ENCODE measurements at places on chromosomes 11 and 22.

DNA sequence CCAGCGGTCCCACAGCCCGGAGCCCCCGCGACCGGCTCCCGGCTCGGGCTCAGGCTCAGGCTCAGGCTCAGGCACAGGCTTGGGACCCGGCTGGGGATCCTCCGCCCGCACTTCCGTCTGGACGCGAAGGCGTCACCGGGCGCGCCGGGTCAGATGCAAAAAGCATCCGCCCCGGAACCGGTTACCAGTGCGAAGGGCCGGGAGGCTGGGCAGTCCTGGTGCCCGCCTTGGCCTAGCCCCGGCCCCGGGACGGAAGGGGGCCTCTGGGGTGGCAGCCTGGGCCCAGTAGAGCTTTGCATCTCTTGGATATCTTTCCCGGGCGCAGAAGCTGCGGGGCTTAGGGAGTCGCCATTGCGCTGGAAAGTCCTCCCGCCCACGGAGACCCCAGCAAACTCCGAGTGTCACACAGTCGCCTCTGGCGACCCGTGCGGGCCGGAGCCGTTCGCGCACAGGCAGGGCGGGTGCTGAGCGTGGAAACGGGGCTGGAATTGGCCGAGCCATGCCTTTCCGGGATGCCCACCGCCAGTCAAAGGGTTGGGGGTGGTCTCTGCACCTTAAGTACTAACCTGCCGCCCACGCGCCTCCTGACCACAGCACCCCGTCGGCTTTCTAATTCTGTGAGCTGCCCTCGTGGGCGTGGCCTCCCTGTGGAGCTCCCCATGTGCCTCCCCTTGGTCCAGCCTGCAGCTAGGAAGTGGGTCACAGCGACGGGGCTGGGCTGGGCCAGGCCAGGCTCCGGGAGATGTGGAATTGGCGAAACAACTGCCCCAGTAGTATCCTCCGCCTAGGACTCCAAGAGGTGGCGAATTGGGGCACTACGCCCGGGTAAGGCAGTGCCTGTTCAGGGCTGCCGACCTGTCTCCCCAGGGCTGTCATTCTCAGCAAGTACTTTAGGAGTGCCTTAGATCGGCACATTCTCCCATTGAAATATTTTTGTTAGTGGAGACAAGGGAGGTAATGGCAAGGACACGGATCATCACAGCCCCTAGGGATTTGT, at the start of gene TMEM9B:
TSS of gene TMEM9B (minus strand) at position 119 of the 997 bp plus-strand sequence. CDS start 129 bp downstream, outside the sequence.
- DNase-seq = peak; percentile 91

DNA sequence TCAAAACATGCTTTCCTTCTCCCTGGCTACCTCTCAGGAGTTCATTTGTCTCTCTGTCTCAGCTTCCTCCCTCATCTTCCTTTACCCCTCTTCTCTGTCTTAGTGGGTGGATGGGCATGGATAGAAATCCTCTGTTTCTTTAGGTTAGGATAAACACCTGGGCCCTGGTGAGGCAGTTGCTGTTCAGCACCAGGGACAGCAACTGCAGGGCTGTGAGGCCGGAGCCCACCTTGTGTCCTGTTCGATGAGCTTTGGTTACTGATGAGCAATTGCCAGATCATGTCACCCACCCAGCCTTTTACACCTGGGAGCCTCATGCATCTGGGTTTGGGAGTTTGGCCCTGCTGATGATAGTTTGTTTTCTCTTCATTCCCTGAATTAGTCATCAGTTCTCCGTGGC, 6.1 kb upstream of the CRYBB3 start:
- no peak for DNase-seq

DNA sequence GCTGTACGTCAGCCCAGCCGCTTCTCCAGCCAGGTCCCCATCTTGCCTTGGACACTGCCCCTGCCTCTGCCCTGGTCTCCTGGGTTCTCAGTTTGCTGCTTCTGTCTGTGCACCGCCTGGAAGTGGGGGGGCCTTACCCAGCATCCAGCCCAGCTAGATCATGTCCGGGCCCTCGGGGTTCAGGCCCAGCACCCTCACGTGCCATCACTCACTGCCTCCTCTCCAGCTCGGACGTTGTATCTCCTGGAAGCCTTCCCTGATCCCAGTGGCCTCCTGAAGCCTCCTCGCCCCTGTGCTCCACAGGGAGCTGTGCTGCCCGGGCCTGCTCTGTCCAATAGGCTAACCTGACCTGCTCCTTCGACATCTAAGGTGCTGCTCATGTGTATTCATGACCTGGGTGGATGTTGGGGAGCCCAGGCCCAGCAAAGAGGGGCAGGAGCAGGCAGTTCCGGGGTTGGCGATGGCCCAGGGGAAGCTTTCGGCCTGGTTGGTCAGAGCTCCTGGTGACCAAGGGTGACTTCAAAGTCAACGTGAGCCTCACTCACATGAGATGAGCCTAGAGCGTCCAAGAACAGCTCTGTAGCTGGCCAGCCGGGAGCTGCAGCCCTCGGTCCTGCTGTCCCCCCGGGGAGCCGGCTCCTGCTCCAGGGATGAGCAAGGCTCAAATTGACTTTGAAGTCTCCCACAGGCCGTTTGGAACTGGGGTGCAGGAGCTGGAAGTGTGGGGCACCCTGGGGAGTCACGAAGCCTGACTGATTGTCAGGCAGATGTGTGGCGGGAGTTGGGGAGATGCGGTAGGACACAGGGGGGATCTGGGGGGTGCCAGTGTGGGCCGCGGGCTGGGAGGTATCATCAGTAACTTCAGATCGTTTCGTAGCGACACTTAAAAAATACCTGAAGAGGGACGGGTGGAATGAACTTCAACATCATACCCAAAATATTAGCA, 5.2 kb upstream of the ASCL2 start:
- DNase-seq = no peak

DNA sequence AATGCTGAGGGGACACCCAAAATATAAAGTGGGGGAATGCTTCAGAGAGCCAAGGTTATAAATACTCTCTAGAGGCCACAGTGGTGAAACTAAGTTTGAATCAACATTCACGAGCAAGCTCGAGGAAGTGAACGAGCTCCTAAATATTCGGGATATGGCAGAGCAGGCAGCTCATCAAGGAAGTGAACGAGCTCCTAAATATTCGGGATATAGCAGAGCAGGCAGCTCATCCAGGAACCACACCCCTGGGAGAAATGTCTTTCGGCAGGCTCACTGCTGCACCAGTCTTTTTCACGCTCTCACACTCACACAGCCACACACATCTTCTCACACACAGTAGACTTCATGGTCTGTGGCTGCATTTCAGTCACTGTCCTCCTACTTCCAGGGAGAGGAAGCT, 787.5 kb downstream of the OPCML start:
- DNase-seq = peak; percentile 58

GRCh38 chr11:14264966-14265365, 94.0 kb downstream of the RRAS2 start:
- no peak for DNase-seq

DNA sequence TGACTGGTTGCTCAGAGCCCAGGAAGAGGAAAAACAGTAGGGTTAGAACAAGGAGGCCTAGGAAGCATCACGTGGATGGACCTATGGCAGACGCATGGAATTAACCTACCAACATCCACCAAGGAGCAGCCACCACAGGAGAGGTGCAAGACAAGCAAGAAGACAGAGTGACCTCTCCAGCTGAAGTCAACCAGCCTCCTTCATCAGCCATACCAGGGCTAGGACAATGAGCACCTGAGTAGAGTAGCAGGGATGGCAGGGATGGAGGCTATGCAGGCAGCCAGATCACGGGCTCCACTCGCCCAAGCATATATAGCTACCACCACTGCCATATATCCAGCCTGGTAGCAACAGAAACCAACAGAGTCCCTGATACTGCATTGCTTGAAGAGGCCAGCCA, 202.1 kb upstream of the B3GAT1 start:
- no peak for DNase-seq

DNA sequence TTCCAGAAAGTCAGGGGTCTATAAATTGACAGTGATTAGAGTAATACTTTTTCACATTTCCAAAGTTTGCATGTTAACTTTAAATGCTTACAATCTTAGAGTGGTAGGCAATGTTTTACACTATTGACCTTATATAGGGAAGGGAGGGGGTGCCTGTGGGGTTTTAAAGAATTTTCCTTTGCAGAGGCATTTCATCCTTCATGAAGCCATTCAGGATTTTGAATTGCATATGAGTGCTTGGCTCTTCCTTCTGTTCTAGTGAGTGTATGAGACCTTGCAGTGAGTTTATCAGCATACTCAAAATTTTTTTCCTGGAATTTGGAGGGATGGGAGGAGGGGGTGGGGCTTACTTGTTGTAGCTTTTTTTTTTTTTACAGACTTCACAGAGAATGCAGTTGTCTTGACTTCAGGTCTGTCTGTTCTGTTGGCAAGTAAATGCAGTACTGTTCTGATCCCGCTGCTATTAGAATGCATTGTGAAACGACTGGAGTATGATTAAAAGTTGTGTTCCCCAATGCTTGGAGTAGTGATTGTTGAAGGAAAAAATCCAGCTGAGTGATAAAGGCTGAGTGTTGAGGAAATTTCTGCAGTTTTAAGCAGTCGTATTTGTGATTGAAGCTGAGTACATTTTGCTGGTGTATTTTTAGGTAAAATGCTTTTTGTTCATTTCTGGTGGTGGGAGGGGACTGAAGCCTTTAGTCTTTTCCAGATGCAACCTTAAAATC, 5.3 kb downstream of the MALAT1 start:
- peak; percentile 69 for DNase-seq

GRCh38 chr11:69394869-69395246, 86.6 kb upstream of the LINC01488 start:
- no peak for DNase-seq

DNA sequence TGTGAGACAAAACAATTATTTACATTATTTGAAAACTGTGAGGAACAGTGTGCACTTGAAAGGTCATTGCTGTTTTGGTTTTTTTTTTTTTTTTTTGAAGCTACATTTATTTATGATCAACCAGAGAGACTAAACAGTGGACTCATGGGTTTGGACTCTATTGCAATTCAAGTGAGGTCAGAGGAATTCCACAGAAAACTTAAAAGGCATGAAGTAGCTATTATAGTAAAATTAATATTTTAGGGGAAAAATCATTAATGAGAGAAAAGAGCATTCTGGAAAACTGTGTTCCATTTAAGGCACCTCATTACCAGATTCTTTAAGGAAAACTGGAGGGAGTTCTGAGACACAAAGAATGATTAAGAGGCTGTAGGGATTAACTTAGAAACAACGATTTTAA, 102.8 kb downstream of the WNT11 start:
- DNase-seq = no peak

- DNase-seq = no peak
These were observed 86.1 kb upstream of the WNT7B start for GRCh38 chr22:46062971-46063631.

GRCh38 chr22:46579751-46580449, 40.3 kb upstream of the GRAMD4 start:
- DNase-seq = no peak

DNA sequence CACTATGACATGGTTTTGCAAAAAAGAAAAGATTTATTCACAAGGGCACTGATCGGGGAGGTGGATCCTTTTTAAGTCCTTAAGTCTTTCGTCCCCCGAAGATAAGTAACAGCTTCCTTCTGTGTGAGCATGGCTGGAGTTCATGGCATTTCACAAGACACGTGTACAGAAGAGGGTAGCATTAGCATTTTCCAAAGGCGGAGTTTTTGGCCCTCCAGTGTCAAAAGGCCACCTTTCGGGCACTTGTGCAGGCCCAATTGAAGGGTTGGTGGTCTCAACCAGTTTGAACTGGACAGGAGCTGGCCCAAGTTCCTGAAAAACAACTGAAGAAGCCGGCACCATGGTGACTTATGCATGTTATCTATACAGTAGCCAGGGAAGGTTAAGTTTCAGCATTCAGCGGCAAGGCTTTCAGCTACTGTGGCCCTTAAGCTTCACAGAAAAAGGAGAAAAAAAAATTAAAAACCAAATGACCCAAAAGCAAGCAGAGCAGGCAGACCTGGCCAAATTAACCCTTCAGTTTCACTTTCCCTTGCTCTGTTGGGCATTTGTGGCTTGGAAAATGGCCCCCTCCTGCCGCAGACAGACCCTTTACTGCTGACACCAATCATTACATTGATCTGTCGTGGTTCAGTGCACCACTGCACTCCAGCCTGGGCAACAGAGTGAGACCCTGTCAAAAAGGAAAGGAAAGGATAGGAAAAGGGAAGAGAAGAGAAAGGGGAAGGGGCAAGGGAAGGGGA, 18.7 kb downstream of the ZNF74 start:
- DNase-seq = no peak

- DNase-seq = no peak
These were observed 28.1 kb downstream of the F2 start for GRCh38 chr11:46747150-46747549.

GRCh38 chr11:1156506-1157340, 1.0 kb upstream of the MUC5AC start:
- DNase-seq = no peak

DNA sequence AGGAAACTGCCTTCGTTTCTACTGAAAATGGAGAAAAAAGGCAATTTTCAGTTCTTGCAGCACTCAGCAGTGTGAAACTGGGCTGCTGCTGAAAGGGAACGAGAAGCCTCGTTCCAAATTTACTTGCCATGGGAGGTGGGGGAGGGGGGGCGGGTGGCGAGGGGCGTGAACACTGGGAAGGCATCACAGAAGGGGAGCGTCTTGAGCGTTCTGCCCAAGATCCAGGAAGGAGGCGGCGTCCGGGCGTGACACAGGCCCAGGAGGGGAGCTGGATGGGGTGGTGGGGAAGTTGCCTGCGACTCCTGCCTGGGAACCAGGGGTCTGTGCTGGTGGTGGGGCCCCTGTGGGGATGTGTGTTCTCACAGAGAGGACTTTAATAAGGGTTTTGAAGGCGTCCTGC, 213.5 kb downstream of the CTTN start:
- DNase-seq = no peak

DNA sequence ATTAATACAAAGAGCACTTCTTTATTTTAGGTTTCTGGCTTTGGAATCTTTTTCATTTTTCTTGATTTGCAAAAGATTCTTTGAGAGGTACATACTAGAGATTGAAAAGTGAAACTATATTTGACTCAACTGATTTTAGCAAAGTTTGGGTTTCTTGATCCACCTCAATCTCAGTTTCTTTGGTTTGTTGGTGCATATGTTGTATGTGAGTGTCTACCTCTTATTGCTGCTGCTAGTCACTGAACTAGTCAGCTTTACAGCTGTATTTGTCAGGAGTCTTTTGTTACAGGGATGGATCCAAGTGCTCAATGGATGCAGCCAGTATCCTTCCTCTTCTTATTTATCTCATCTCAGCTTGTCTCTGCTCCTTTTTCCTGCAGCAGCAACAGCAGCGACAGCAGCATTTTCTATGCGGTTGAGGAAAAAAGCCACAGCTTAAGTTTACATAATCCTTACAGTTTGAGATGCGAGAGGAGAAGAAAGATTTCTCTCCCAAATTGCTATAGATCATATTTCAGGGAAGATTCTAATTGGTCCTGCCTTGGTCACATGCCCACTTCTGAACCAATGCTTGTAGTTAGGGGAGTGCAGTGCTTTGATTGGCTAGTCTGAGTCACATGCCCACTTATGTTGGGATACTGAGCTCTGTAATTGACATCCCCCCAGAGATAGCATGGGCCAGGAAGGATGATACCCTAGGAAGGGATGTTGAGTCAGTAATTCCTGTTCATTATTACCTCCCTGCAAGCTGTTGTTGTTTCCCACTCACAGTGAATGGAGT, 10.0 kb upstream of the ZNRF3 start:
- peak; percentile 20 for DNase-seq

GRCh38 chr11:803467-803742, 1.6 kb downstream of the PIDD1 start:
- DNase-seq = no peak

Measured in HT1080 (cell line).